ENCODE measurements at places on chromosomes 3 and 15.

- DNase-seq, result no peak
These were observed 35.7 kb upstream of the GRAMD1C start for GRCh38 chr3:113802795-113803455.

DNA sequence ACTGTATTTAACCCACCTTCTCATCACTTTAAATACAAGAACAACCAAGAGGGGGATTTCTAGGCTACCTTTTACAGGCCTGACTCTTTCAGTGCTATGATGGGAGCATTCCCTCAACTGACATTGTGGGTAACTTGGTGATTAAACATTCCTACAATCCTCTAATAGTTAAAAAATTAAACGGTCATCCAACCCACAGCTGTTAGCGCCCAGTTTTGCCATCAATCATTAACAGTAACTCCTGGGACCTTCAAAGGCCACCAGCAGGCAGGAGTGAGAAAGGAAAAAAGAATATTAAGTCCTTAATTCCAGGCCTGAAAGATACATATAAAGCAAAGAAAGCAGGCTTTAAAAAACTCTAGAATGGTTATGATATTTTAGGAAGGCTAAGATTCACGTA, 512.1 kb downstream of the MAGI1 start:
- no peak for DNase-seq

- peak; percentile 84 for DNase-seq
These were observed 1.1 kb upstream of the EIF2B5 start for GRCh38 chr3:184133840-184134745.

GRCh38 chr3:194369522-194370279, at the start of gene LRRC15:
Gene LRRC15, minus strand, starts transcription at chr3:194369743. Its CDS starts 8,700 bp downstream, at chr3:194361043.
- DNase-seq, result peak; percentile 11

GRCh38 chr15:79366691-79367090, 55.8 kb downstream of the TMED3 start:
- no peak for DNase-seq

DNA sequence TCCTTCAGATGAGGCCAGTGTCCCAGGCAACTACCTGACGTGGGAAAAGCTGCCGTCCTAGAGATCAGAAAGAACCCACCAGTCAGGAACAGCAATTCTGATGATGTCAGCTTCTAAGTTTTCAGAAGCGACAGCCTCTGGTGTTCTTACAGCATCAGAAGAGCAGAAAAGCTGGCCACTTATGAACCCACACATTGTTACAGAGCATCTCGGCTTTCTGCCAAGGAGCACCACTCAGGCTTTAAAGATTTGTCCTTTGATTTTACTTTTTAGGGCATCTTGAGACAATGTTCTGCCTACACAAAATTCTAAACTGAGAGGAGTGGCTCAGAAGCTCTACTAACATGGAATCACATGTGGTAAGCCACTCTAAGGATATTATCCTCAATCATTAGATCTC, 49.7 kb upstream of the BOC start:
- no peak for DNase-seq

DNA sequence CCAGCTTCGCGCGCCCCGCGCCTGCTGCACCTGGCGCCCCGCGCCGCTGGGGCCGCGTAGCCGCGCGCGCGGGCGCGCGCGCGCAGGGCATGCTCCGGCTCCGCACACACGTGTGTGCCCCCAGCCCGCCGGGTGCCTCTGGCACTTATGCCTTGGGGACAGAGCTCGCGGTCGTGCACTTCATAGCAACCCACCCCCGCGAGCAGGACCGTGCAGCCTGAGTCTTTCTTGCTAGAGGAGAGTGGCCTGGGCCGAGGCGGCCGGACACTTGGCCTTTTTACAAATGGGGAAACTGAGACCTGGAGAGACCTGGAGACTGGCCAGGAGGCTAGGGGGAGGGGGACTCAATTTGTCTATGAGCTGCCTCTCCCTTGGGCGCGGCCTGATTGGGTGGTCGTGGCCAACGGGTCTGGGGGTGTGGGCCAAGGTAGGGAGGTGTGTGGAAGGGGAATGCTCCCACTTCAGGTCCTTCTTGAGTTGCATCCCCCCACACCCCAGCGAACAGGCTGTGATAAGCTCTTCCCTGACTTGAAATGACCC, 562 bp downstream of the NBEAL2 start:
- DNase-seq, result peak; percentile 71
